Activated CD4-positive, CD25-positive, alpha-beta regulatory T cell treated with anti-CD3 and anti-CD28 coated beads, Interleukin-2, amount 50 U/mL, for 24 hours (primary cell): ENCODE measurements at places on chromosomes 2 and 18.

DNA sequence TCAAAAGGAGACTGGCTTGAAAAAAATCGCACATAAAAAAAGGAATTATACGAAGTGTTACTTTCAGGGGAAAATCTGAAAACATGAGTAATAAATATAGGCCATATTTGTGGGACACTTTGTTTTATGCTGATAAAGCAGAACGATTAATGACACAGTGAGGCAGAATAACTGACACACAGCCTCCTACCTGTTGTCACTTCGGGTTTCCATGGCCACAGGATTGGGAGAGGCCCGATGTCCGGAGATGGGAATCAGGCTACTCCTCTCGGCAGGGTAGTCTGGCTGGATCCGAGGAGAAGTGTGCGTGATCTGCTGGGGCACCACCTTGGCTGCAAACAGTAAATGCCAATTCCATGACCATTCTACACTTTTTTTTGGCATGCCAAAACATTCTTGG, 31.7 kb downstream of the SAP130 start:
- no peak for ATAC-seq

DNA sequence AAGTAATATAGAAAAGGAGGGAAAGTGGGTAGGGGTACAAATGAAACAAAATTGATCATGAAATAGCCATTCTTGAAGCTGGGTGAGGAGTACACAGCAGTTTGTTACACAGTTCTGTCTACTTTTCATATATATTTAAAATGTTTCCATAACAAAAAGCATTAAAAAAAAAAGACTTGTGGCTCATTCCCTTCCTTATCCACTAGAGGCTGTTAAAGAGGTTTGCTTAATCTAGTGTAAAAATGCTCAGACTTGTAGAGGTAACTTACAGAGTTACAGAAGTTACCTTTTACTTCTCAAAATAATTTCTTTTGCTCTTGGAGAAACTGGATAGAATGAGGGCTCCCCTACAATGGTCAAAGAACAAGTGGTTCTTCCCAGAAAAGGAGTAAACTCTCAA, 8.1 kb upstream of the WIPF1 start:
- no peak for ATAC-seq

DNA sequence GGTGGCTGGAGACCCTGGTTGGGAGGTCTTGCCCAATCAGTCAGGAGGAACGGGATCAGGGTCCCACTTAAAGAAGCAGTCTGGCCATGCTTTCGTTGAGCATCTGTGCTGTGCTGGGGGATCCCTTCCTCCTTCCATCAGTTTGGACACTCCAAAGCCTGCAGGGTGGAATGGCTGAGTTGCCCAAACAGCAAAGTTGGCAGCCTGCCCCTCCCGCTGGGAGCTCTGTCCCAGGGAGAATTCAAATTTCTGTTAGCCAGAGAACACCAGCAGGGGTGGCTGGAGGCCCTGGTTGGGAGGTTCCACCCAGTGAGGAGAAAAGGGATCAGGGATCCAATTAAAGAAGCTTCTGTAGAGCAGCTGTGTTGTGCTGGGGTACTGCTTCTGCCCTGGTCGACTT, 96.9 kb upstream of the CTAGE1 start:
- no peak for ATAC-seq

- no peak for ATAC-seq
These were observed 784.1 kb upstream of the CDH7 start for GRCh38 chr18:64966667-64967066.

DNA sequence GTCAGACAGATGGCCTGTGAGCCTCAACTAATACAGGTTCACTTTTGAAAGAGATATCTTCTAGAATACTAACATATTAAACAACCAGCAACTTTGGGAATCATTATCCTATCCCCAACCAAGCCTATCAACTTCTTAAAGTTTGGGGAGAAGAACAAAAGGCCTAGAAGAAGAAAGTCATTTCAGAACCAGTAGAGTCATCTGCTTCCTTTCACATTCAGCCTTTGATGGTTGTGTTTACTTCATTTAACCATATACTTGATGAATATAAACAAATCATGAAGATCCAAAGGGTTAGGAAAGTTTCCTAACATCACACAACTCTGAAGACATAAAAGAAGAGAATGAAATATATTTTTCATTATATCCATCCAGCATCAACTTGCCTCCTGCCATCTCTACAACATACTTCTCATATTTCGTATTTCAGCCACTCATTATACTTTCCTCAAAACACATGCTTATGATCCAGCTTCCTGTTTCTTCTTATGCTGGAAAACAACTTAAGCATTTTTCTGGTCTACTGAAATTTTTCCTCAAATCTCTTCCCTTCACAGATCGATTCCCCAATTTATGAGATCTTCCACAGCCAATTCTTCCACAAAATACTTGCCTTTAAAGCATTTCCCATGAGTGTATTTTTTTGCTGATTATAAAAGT, 114.3 kb downstream of the CACNB4 start:
- ATAC-seq = no peak

DNA sequence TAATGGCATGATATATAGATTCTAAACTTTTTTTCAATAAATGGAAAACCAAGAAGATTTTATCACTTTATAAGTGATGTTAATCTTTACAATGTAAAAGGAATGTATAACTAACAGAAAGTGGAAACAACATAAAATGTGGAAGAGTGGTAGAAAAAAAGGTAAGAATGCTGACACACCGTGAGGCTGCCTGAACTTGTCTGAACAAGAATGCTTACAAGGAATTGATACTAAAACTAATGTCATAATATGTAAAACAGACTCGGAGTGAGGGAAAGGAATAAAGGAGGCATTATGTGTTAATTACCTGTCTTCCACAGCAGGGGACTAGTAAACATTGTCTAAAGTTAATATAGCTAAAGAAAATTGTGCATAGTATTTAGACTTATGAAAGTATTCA, 958.8 kb upstream of the TMEFF2 start:
- ATAC-seq = no peak

- no peak for ATAC-seq
These were observed 108.2 kb upstream of the CAPN13 start for GRCh38 chr2:30915486-30915885.

DNA sequence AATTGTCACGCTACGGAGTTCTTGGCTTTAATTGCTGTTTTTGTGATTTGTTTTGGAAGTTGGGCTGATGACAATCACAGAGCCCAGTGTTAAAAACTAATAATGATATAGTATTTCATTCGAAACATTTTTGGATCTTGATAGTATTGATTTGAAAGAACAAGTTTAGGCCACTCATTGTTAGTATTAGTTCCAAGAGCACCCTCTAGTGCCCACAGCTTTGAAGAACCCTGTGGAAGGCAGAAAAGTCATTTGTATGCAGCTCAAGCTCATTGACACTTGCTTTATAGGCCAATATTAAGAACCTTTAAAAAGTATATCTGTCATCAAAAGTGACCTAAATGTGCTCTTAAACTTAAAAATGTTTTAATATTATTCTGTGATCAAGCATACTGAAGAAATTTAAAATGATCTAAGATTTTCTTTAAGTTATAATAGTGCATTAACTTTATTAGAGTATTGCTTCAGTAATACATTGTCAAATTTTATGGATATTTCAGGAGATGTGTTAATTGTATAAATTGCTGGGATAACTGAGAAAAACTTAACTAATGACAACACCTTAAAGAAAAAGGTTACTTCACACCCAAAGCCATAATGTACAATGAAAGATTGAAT, 191.0 kb downstream of the GRB14 start:
- no peak for ATAC-seq

- ATAC-seq = no peak
These were observed 15.2 kb downstream of the ITGAV start for GRCh38 chr2:186605041-186605440.

DNA sequence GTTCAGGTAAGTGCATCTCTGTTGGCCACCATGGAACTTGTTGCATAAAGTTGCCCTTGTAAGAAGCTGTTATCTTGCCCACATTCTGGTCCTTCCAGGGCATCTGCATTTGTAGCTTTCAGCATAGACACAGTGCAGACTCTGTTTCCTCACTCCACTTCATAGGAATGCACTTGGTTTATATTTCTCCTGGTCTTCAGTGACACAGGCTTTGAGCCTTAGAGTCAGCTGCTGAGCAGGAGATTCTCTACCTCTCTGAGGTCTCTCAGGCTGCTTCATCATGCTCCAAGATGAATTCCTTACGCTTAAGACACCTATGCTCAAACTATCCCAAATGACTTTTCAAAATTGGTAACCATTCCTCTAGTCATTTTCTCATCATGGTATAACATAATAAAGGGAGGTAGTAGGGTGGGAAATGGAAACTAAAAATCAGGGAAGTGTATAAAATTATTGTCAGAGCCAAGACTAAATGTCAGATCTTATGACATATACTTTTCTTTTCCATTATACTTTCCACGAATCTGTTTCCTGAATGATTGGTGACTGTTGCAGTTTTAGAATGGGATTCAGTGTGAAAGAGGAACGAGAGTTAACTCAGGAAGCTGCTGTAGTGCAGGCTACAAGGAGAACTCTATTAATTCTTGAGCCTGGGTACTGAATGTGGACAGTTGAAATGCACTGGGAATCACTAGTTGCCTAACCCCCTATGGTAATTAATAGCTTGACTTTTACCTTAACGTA, 72.0 kb downstream of the GALNT1 start:
- no peak for ATAC-seq

DNA sequence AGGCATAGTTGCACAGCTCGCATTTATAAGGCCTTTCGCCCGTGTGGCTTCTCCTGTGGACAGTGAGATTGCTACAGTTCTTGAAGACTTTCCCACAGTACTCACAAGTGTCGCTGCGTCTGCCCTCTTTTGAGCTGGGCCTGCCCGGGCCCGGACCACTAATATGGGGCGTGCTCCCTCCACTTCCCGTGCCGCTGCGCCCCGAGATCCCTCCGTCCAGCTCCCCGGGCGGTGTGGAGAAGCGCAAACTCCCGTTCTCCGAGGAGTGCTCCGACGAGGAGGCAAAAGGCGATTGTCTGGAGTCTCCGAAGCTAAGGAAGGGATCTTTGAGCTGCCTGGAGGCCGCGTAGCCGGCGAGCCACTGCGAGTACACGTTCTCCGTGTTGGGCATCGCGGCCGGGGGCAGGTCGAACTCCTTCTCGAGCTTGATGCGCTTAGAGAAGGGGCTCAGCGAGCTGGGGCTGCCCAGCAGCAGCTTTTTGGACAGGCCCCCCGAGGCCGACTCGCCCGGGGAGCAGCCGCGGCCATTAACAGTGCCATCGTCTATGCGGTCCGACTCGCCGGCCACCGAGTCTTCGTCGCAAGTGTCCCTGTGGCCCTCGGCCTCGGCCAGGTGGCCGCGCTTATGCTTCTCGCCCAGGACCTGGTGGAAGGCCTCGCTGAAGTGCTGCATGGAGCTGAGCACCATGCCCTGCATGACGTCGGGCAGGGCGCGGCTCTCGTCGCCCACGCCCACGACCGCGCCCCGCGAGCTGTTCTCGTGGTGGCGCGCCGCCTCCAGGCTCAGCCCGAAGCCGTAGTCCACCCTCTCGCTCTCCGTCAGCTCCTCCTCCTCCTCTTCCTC, 92.7 kb downstream of the BCL11A start:
- no peak for ATAC-seq

- no peak for ATAC-seq
These were observed 76.9 kb downstream of the MBP start for GRCh38 chr18:77055429-77056300.

DNA sequence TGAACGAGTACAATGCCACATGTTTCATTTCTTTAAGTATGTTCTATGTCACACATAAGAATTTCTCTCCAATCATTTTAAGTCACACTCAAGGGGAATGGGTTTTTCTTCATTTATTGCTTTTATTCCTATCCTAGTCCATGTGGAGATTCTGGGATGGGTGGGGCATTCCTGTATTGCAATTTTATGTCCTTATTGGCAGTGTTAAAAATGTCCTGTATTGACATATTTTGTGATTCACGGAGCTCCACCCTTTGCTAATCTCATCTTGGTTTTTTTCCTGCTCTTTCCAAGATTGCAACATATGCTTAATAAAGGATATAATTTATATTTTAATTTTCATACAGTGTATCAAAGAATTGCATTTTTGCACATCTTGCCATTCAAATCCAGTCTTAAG, 3.4 kb upstream of the TNFAIP6 start:
- ATAC-seq = no peak

GRCh38 chr2:216294305-216294704, 78.0 kb downstream of the MARCHF4 start:
- ATAC-seq = no peak

DNA sequence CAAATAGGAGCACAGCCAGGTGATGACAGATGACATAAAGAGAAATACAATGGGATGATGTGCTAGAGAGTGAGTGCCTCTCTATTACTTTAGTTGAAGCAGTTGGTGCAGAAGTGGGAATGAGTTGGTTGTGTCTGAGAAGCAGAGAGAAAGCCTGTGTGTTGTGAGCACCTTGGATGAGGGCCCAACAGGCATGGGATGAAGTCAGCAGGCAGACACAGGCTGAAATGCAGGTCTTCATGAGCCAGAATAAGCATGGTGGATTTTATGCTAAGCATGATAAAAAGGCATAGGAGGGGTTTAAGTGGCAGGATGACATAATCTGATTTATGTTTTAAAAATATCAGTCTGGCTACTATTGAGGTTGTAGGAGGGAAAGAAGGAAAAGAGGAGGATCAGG, 71.5 kb downstream of the KLHL14 start:
- no peak for ATAC-seq

DNA sequence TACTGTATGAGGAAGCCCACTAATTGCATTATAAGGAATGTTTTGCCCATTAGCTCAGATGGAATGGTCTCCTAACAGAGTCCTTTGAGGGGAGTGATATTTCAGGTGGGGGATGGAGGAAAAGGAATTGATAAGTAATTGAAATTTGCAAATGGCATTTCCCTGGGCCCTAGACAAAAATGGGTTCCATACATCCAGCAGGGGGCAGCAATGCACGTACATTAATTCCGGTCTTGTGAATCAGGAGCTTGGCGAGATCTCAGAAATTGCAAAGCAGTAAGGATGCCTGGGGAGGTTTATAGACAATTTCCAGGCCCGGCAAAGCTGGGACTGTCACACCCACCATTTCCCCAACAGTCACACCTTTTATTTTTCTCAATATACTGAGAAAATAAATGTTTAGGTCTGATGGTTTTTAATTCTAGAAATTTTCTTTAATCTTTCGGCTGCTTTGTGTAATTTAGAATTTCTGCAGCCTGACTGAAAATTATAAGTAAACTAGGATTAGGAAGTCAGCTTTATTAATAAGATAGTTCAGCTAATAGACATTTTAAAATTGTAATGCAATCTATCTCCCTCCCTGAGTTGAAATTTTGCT, 122.8 kb downstream of the LYPD1 start:
- no peak for ATAC-seq

DNA sequence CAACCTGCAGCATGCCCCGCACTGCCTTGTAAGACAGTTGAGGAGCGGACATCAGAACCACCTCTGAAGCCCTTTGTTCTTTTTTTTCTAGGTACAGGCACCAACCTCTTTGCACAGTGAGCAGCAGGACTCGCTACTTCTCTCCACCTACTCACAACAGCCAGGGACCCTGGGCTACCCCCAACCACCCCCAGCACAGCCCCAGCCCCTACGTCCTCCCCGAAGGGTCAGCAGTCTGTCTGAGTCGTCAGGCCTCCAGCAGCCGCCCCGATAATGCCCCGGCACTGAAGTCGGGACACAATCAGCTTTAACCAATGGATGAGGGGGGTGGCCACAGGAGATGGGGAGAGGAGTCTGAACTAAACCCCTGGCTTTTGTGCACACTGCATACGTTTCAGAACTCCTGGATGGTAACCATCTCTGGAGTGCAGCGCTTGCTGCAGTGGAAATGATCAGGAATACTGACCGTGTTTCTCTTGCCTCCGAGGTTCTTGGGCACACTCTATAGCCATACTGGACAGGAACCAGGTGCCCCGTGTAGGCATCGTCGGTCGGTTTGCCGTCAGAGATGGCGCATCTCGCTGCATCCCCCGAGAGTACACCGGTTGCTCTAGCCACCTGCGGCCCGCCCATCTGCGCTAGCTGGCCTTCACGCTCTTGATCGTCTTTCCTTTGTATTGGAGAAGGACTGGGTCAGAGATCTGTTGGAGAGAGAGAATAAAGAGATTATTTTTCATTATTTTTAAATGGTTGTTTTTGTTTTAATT, 6.6 kb upstream of the RPL31 start:
- ATAC-seq = no peak
